ENCODE measurements at places on chromosomes 3 and 15. TPM values are rescaled to one million over a fixed set of nuclear protein-coding genes. Genes with fewer than 3 reads are reported as not detected.

Gene ADAMTS9
- 24.1 TPM for total RNA-seq

Gene SERPINI2
- 0.41 TPM for total RNA-seq

Gene FBXO40
- not detected for total RNA-seq

Gene ST3GAL6
- 18.3 TPM for total RNA-seq

Gene SETD2
- 77.5 TPM for total RNA-seq

Gene AGTR1
- total RNA-seq: 0.41 TPM

Gene ATP13A5
- 0.41 TPM for total RNA-seq

Gene CORO2B
- 19.2 TPM for total RNA-seq

Gene PXYLP1
- total RNA-seq: 48.9 TPM

Gene SLC22A14
- under 0.01 TPM for total RNA-seq

Gene RTP3
- total RNA-seq: not detected

Gene ZBBX
- 4.9 TPM for total RNA-seq

DNA sequence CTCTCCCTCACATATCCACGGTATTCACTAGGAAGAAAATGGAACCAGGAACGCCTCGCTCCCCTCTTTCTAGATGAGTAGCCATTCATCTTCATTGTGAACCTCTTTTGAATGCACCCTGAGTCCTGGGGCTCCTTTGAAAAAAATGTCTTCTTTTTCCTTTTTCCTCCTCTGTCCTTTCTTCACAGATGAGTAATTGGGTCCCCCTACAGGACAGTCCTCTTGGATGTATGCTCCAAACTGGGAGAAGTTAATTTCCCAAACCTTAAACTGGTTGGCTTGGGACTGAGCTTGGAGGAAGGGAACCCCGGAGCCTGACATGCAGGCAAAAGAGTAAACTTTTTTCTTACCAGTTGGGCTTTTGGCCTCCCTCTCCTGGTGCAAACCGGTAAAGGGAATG lies 108.8 kb downstream of the DPH6 start:
- no peak for DNase-seq

GRCh38 chr3:17941766-17942165 lies 199.3 kb upstream of the TBC1D5 start:
- DNase-seq: no peak

GRCh38 chr3:143203848-143204247 lies 84.3 kb downstream of the CHST2 start:
- DNase-seq: no peak

- no peak for DNase-seq
These were observed 330.3 kb upstream of the CTNNB1 start for GRCh38 chr3:40869013-40869412.

DNA sequence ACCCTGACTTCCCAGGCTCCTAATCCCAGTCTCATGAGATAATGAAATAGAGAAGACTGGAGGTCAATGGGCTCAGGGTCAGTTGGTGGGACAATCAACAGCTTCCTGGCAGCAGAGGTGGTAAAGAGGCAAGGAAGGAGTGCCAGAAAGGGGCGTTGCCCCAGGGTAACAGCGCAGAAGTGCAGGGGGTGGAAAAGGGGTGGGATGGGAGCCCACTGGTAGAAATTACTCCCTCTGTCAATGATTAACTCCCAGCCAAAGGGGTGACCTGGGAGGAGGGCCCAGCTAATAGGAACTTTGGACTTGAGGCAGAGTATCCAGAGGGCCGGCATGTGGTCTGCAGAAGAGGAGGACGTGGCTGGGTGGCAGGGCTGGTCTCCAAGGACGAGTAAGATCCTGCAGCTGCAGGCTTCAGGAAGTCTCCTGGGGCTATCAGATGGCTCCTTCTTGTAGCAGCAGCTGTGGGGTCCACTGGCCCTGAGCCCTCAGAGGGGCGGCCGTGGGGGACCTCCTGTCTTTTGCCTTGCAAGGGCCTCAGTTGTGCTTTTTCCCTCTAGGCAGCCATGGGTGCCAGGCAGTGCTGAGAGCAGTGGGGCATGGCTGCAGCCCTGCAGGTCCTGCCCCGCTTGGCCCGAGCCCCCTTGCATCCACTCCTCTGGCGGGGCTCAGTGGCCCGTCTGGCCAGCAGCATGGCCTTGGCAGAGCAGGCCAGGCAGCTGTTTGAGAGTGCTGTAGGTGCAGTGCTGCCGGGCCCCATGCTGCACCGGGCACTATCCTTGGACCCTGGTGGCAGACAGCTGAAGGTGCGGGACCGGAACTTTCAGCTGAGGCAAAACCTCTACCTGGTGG lies 2.3 kb downstream of the GLYCTK start:
- no peak for DNase-seq

DNA sequence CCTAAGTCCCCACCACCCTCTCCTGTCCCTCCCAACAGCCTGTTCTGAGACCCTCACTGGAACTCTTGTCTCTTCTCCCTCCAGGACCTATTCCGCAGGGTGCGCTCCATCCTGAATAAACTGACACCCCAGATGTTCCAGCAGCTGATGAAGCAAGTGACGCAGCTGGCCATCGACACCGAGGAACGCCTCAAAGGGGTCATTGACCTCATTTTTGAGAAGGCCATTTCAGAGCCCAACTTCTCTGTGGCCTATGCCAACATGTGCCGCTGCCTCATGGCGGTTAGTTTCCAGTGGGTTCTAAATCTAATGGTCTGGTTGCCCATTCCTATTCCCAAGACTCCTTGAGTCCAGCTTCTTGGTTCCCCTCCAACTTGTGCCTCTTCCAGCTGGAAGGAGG lies 9.3 kb downstream of the EIF4G1 start:
- DNase-seq: no peak

- DNase-seq: no peak
These were observed 159.5 kb downstream of the CD47 start for GRCh38 chr3:107931326-107931725.

GRCh38 chr3:63968612-63969350 lies 54.5 kb downstream of the PSMD6 start:
- DNase-seq: no peak

DNA sequence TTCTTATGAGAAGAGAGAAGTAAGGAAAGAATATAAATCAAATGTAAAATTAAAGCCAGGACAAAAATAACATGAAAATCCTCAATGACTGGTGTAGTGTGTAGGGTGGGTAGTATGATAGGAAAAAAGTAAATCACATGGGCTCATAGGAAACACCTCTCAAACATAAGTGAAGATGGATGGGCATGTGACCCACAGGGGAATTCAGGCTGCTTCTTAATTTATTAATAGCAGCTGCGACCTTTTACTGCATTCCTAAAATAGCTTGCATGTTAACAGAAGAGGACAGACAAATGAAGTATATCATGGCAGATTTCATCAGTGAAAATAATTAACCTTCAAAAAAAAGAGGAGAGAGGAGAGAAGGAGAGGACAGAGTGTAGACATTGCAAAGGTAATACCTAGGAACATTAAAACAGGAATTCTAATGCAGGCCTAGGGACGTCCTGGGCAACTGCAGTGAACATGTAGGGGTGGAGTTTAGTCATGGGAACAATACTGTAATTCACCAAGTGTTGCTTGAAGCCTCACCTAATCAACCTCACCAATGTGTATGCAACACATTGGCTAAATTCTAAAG lies 132.9 kb downstream of the KCNMB2 start:
- DNase-seq: no peak

DNA sequence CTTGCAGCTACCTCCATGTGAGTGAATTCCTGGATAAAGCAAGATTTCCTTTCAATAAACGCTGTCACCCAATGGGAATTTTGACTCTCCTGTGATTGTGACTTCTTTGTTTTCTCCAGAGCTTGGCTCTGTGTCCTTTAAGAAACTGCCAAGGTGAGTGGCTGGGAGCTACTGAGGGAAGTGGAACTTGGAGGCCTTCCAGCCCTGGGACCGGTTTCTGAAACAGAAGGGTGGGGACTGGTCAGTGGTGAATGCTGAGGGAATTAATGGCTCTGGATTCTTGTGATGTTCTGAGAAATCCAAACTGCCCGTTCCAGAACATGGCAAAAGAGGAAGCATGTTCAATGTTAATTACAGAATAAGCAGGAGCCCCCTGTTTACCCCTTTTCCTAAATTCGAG lies 41.1 kb upstream of the MYZAP start:
- DNase-seq: no peak

DNA sequence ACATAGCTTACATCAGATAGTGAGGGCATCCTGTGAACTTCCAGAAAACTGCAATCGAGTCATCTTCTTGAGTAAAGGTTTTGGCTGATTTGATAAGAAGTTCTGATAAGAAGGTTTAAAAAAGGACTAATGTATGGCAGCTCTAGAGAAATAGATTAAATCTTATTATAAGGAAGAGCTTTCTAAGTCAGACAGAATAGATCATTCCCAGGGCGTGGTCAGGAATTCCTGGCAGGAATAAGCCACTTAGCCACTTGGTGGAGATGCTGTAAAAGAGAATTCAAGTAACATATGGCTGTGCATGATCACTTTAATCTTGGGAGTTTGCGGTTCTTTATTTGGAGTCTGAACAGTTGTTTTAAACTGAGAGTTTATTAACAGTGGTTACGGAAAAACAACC lies 17.4 kb downstream of the PGBD4 start:
- no peak for DNase-seq

DNA sequence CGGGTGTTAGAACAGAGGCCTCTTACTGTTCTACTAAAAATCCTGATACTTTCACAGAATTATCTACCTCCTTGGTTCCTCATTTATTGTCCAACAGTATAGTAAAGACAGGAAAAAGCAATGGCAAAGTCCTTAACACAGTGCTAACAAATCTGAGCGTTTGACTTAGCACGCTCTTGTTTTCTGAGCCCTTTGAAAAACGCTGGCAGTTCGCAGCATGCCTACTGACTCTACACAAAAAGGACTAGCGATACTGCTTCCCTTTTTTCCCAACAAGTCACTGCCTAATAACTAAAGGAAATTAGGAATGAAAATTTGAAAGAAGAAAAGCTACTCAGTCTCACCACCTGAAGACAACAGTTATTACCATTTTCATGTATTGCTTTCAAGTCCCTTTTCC lies 34.8 kb upstream of the CEMIP start:
- DNase-seq: no peak

DNA sequence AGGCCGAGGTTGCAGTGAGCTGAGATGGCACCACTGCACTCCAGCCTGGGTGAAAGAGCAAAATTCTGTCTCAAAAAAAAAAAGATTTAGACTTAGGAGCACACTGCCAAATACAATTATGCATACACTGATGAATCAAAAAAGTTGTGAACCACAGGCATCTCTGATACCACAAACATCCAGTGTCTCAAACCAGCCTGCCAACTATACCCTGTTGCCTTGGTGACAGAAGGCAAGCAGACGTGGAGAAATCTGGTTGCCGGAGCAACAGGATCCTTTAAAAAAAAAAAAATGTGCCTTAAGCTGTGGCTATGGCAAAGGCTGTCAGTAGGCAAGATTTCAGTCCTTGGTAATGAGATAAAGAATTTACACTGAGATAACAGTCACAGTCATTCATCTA lies 202.3 kb downstream of the NEK10 start:
- DNase-seq: no peak

- DNase-seq: no peak
These were observed 135.1 kb downstream of the CTNNB1 start for GRCh38 chr3:41334426-41334825.

GRCh38 chr3:122758877-122759560 lies 34.6 kb downstream of the HSPBAP1 start:
- no peak for DNase-seq

DNA sequence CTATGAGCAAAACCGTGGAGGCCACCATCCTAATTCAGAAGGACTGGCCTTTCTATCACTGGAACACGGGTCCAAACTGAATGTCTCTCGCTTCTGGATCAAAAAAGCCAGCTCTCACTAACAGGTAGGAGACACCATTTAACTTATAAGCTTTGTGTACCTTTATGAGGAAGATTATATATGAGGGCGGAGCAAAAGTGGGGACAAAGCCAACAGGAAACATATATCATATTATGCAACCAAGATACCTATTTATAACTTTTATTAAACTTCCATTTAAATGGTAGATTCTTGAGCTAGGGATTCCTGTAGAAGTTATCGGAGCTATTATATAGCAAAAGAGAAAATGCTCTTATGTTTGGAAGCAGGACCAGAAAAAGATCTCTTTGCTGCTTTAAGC lies 78.4 kb downstream of the IGF2BP2 start:
- DNase-seq: no peak

GRCh38 chr3:102057781-102058421 lies 208.6 kb downstream of the NFKBIZ start:
- DNase-seq: no peak

- peak; percentile 58 for DNase-seq
These were observed 509.1 kb downstream of the SHQ1 start for GRCh38 chr3:72338942-72339669.

All from frontal cortex (tissue), 4 donors.